ENCODE measurements at places on chromosomes 6 and 20.
A peak's percentile ranks its signal among the peaks of the same experiment; 100 is the strongest.

DNA sequence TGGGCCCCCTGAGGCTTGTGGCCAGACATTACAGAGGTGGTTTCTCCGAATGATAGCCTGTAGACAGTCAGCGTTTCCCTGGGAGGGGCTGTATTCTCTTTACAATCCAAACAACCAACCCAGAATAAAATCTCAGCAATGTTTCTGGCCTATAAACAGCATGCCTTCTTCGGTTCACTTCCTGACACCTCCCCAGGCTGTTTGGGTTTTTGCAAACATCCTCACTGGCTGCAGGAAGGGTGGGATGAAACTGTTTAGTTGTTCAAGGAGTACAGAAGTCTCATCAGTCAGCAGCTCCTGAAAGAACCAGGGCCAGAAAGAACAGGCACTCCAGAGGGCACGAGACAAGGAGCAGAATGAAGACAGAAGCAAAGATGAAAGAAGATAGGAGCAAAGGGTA lies 350.0 kb downstream of the QKI start:
- no peak for DNase-seq

GRCh38 chr20:63846128-63846771 lies 15.0 kb upstream of the ABHD16B start:
- no peak for DNase-seq

- DNase-seq = no peak
Measured at GRCh38 chr20:48965189-48965910, 43.8 kb downstream of the ARFGEF2 start.

DNA sequence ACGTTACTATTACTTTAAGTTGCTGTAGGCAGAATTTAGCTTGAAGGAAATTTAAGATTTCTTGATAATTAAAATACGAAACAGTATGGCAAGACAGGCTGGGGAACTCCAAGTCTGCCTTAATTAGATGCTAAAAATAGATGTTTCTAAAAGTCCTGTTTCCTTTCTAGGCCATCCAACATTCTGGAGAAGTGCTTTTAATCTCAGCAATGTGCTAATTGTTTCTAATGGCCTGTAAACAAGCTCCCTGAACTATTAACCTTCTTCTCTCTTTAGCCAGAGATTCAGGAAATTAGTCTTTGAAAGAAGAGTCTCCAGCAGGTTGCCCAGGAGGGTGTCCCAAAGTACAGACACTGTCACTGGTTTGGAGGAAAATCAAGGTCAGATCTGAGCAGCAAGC lies 677.3 kb upstream of the AGPAT4 start:
- DNase-seq = no peak

- no peak for DNase-seq
Measured at GRCh38 chr6:40796260-40797221, 209.4 kb upstream of the LRFN2 start.

- DNase-seq = no peak
Measured at GRCh38 chr20:62739581-62740285, 31.1 kb downstream of the NTSR1 start.

DNA sequence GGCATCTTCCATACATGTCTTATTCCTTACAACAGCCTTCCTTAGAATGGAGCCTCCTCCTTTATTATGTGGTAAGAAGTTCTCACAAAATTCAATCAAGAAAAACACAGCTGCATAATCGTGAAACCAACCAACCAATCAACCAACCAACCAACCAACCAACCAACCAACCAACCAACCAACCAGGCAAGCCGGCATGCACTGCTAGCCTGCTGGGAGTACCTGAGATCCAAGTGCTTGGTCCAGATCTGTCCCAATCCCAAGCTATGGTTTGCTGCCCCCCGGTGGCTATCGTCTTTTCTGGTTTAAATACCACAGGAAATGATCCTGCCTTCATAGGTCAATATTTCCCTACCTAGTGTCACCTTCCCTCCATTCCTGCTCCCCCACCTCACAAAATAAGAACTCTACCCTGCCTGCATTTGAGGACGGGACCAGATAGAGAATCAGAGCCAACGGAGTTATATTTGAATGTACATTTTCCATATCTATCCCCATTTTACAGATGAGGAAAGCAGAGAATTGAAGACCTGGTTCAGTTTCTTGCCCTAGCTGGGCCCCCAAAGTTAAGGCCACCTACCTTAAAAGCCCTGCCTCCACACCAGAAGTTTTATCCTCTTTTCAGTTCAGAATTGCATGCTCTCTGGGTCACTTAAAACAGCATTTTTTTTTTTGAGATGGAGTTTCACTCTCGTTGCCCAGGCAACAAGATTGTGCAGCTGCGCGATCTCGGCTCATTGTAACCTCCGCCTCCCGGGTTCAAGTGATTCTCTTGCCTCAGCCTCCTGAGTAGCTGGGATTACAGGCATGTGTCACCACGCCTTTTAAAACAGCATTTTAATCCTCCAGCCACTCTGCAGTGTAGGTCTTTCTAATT lies 27.1 kb downstream of the RAB44 start:
- no peak for DNase-seq

DNA sequence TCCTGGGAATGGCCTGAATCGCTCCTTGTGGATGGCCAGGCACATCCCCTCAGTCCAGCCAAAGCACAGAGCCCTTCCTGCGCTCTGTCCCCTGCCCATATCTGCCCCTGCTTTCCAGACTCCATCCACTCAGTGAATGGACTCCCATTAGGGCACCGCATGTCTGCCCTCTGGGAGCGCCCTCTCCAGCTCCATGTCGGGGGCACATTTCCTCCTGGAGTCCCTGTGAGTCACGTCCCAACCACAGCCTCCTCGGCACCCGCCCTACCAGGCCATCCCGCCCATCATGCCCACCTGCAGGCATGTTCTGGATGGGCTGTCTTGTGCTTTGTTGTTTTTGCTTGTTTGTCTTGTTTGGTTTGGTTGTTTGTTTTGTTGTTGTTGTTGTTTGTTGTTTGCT lies 96.8 kb downstream of the PSMB1 start:
- DNase-seq = no peak

DNA sequence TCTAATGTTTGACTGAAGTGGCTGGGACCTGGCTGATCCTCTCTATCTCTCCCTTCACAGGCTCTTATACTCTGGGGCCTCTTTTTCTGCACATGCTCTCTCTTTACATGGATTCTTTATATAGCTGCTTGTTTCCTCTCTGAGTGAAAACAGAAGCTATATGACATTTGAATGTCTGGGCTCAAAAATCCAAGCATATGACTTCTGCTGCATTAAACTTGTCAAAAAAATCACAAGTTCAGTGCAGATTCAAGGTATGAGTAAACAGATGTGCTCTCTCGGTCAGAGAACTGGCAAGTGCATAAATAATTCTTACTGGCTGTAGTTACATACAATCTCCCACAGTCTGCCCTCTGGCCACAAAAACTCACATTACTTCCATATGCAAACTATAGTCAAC lies 96.6 kb downstream of the LCA5 start:
- no peak for DNase-seq

DNA sequence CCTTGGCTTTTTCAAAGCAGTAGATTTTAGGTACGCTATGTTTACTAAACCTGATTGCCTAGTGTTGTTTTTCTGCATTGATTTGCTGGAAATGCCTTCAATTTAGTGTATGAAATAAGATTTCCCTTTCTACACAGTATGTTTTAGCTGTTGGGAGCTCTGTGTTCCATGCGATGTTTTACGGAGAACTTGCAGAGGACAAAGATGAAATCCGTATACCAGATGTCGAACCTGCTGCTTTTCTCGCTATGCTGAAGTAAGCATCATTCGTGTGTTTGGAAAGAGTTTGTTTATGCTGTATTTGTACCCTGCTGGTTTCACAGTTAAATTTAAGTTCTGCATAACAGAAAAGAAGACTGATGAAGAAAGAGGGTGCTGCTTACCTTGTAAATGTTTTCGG lies 1.9 kb downstream of the BTBD3 start:
- no peak for DNase-seq

DNA sequence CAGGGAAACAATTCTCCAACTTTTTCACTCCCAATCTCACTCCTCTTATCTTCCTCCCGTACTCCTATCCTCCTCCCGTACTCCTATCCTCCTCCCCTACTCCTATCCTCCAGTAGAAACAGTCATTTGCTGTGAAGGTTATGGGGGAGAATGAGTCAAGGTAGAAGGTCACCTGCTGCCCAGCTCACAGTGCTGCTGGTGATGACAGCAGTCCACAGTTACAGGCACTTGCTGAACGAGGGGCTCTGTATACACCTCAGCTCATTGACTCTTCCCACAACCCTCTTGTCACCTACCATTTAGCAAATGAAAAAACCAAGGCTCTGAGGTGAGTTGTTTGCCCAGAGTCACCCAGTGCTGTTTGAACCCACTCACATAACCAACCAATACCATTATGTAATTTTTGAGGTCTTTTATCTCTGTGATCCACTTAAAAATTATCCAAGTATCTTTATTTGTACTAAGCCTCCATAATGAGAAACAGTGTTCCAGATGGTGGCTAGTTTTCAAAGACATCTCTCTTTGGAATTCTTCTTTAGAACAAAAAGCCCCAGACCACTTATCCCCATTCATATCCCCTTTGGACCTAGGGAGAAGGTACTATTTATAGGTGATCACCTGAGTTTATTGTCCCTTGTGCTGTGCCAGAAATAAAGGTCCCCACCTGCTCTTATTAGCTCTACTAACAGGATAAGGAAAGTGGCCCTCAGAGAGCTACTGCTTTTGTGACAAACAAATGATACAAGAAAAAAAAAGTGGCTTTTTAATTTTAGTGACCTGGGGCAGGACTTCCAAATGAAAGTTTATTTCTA lies 53.2 kb downstream of the PTPN1 start:
- DNase-seq = no peak

DNA sequence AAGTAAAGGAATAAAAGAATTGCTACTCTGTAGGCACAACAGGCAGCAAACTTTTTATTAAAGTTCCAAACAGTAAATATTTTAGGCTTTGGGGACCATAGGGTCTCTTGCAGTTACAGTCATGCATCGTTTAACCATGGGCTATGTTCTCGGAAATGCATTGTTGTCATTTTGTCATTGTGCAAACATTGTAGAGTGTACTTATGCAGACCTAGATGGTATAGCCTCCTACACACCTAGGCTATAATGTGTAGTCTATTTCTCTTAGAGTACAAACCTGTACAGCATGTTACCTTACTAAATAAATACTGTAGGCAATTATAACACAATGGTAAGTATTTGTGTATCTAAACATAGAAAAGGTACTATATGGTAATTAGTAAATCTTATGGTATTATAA lies 54.7 kb downstream of the CDS2 start:
- no peak for DNase-seq

DNA sequence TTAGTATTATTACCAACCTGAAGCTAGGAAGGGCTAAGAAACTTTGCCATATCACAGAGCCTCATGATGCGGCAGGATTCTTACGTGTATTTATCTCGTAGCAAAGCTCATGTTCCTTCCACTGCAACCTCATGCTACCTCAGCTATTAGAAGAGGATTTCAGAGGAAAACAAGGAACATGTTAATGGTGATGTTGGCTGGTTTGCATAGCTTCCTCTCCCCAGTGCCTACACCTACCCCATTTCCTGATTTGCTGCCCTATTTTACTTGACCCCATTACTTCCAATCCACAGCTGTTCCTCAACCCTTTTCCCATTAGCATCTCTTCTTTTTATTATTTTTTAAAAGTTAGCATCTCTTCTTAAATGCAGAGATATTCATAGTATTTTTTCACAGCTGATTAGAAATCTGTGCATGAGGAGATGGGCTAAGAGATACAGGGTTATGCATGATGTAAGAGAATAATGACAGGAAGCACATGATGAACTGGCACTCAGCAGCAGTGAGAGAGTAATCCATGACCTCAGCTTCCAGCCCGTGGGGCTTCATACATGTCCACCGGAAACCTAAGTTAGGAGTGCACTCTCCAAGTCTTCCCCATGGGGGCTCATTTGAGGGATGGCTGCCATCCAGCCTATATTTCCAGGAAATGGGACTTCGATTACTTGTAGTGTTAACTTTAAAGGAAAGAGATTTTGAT lies 106.1 kb upstream of the ASF1A start:
- DNase-seq = no peak

DNA sequence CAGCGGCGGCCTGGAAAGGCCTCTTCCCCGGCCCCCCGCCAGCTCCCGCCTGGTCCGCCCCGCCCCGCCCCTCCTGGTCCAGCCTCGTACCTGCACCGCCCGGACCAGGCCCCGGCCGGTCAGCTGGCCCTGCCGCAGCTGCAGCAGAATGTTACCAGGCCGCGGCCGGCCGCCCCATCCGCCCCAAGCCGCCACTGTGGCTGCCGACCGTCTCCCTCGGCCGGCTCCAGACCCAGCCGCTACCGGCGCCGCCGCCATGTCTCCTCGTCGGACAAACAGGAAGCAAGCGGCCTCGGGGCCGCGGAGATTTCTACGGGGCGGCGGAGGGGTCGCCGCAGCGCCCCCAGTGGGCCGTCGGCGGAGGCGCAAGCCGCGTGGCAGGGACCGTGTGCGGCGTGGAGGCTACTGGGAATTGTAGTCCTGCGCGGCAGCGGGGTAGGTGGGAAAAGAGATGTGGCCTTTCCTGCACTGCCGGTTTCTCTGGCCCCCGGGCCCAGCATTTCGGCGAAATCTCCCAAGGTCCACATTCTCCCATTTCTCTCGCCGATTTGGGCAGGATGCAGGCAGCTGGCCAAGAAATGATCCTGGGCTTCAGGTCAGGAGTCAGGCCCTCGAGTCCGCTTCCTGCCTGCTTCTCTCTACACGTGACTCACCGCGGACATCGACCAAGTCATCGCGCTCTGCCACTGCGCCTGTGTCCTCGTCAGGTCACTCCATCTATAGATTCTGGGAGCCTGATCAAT lies at the start of gene TRPC4AP:
TRPC4AP (minus strand) TSS at position 284 of the 743 bp plus-strand sequence; CDS start at position 258, 26 bp downstream.
- DNase-seq = peak; percentile 91

GRCh38 chr20:38673725-38674091 lies 50.6 kb upstream of the SLC32A1 start:
- DNase-seq = no peak

- no peak for DNase-seq
Measured at GRCh38 chr6:150050846-150051245, 18.1 kb downstream of the ULBP3 start.

- no peak for DNase-seq
Measured at GRCh38 chr6:16466800-16467553, 228.6 kb downstream of the GMPR start.

DNA sequence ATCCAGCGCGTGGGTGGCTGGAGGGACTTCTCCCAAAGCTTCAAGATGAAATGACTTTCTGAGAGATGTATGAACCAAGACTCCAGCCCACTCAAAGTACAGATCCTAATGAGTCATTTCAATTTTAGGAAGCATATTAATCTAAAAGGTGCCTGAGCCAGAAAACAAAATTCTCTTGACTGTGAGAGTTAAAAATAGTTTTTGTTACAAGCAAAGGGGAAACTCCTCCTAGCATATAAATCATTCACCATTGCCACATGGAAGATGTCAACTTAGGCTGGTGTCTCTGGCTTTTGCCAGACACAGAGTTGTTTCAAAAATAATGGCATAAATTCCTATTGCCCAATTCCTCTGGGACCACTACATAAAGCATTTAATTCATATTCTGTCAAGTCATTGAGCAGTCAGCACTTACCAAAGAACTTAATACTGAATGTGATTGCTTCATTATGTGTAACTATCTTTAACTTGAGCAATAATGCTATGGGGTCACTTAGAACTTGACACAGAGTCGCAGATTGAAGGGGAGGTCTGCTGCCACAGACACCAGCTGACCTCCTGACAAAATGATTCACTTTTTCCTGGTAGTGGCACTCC lies 280.6 kb downstream of the SLC35F1 start:
- DNase-seq = no peak

GRCh38 chr6:45617441-45617840 lies 239.7 kb upstream of the SUPT3H start:
- no peak for DNase-seq
